Umbilical cord (tissue), 2 donors: ENCODE measurements at places on chromosomes 12 and 14.
A peak's percentile ranks its signal among the peaks of the same experiment; 100 is the strongest.

DNA sequence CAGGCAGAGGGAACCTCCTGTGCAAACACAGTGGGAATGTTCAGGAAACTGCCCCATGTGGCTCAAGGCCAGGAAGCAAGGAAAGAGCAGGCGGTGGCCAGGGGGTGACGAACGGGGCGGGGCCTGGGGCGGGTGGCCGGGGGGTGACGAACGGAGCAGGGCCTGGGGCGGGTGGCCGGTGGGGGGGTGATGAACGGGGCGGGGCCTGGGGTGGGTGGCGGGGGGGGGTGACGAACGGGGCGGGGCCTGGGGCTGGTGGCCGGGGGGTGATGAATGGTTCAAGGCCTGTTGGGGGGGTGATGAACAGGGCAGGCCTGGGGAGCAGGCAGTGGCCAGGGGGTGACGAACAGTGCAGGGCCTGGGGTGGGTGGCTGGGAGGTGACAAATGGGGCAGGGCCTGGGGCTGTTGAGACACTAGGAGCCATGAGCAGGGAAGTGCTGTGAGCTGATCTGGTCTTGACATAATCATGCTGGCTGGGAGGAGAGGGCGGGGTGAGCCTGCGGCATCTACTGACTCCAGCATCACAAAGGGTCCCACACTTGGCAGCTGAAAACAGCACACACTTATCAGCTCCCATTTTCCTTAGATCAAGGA lies 62.7 kb upstream of the FBRSL1 start:
- no peak for DNase-seq

GRCh38 chr12:45439039-45439438 lies 223.1 kb downstream of the ANO6 start:
- no peak for DNase-seq

GRCh38 chr14:96362071-96362964 lies 823 bp downstream of the ATG2B start:
- DNase-seq = peak; percentile 27

DNA sequence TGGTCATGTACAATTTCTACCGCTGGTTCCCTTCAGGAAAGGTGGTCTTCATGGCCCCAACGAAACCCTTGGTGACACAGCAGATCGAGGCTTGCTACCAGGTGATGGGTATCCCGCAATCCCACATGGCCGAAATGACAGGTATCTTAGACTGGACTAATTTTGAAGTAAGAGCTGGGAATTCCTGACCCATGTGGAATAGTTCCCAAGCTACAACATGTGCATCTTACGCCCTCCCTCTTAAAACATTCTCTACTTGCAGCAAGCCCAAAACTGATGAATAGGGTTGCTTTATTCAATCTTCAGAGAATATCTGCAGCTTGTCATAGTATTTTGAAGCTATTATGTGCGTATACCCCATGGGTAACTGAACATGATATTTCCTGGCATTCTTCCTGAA lies 669 bp downstream of the FANCM start:
- no peak for DNase-seq
